SJCRH30 (cell line): ENCODE measurements at places on chromosomes 2 and 18. TPM values are rescaled to one million over a fixed set of nuclear protein-coding genes. Genes with fewer than 3 reads are reported as not detected.

GRCh38 chr2:238469155-238469554 is 42.4 kb downstream of the ASB1 start:
- peaks cover 13% of the 10 kb centered on the region for H3K4me1 ChIP-seq
- H3K27ac ChIP-seq: no peak overlapping the region
- DNase-seq: no peak
- no peak overlapping the region for H3K4me3 ChIP-seq

GRCh38 chr2:88227446-88227845 is 57.3 kb downstream of the THNSL2 start:
- no peak for DNase-seq
- no peak overlapping the region for H3K27ac ChIP-seq
- no peaks in the 10 kb centered on the region for H3K36me3 ChIP-seq
- H3K27me3 ChIP-seq: no peaks in the 10 kb centered on the region
- no peaks in the 10 kb centered on the region for H3K4me1 ChIP-seq

MOGAT1 gene
- not detected in 2 replicates for total RNA-seq

GRCh38 chr2:60899230-60899891 is 18.0 kb downstream of the REL start:
- H3K36me3 ChIP-seq: peaks cover 42% of the 10 kb centered on the region
- H3K4me3 ChIP-seq: no peak overlapping the region
- H3K4me1 ChIP-seq: no peaks in the 10 kb centered on the region
- no peaks in the 10 kb centered on the region for H3K27me3 ChIP-seq

- H3K4me1 ChIP-seq: no peaks in the 10 kb centered on the region
- H3K27ac ChIP-seq: no peak overlapping the region
- H3K4me3 ChIP-seq: no peak overlapping the region
- H3K27me3 ChIP-seq: no peaks in the 10 kb centered on the region
- DNase-seq: no peak
- H3K36me3 ChIP-seq: peaks cover 58% of the 10 kb centered on the region
Observed at GRCh38 chr2:222295368-222296062, 3.3 kb downstream of the PAX3 start.

FSHR gene
- total RNA-seq: not detected in 2 replicates

DNA sequence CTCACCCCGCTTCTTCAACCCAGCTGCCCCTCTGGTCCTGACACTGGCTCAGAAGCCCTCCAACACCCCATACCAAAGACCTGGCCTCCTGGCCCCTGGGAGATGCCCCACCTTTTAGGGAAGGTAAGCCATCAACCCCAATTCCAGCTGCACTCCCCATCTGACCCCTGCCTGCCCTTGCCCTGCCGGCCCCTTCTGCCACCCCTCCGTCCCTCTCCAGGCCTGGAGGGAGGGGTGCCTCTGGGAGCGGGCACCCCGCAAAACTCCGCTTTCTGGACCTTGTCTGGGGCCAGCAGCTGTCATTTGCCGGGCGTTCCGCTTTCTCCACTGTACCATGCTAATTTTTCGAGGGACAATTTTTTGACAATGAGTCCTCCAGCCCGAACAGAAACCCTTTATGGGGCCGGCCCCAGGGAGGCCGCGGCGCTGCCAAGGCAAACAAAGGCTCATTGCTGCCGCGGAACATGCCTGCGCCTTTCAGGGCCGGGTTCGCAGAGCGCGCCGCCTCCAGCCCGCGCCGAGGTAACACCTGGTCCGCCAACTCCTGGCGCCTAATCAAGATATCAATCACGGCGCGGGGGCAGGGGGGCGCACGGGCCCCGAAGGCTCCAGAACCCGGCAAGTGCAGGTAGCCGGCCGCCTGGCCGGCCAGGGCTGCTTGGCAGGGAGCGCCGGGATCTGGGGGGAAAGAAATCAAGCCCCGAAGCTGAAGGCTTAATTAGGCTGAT is 96.0 kb downstream of the INHBB start:
- H3K4me1 ChIP-seq: no peaks in the 10 kb centered on the region
- no peak overlapping the region for H3K4me3 ChIP-seq
- DNase-seq: no peak
- no peak overlapping the region for H3K27ac ChIP-seq

GRCh38 chr2:103218516-103218915 is 456.7 kb downstream of the TMEM182 start:
- H3K4me3 ChIP-seq: no peak overlapping the region
- H3K4me1 ChIP-seq: no peaks in the 10 kb centered on the region

- no peaks in the 10 kb centered on the region for H3K27me3 ChIP-seq
- no peak overlapping the region for H3K4me3 ChIP-seq
- no peak overlapping the region for H3K27ac ChIP-seq
- no peaks in the 10 kb centered on the region for H3K36me3 ChIP-seq
- DNase-seq: no peak
Observed at GRCh38 chr2:239405071-239405470, 4.3 kb upstream of the HDAC4 start.

DNA sequence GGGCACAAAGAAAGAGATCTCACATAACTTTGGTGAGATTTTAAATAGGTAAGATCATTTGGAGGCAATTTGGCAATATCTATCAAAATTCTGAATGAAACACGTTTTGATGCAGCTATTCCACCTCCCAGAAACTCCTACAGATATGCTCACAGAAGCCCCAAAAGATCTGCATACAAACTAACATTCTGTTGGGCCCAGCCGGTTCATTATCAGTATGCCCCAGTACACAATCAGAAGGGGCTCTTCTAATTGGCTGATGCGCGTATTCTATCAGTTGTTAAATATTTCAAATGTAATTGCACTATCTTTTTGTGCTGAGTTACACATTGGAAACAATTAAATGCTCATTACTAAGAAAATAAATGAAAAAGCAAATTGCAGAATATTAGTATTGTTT is 7.1 kb upstream of the TGIF1 start:
- no peaks in the 10 kb centered on the region for H3K36me3 ChIP-seq
- H3K27me3 ChIP-seq: no peaks in the 10 kb centered on the region
- no peak overlapping the region for H3K27ac ChIP-seq
- H3K4me1 ChIP-seq: peaks cover 16% of the 10 kb centered on the region
- no peak for DNase-seq
